ENCODE measurements at places on chromosomes 6 and 20.

DNA sequence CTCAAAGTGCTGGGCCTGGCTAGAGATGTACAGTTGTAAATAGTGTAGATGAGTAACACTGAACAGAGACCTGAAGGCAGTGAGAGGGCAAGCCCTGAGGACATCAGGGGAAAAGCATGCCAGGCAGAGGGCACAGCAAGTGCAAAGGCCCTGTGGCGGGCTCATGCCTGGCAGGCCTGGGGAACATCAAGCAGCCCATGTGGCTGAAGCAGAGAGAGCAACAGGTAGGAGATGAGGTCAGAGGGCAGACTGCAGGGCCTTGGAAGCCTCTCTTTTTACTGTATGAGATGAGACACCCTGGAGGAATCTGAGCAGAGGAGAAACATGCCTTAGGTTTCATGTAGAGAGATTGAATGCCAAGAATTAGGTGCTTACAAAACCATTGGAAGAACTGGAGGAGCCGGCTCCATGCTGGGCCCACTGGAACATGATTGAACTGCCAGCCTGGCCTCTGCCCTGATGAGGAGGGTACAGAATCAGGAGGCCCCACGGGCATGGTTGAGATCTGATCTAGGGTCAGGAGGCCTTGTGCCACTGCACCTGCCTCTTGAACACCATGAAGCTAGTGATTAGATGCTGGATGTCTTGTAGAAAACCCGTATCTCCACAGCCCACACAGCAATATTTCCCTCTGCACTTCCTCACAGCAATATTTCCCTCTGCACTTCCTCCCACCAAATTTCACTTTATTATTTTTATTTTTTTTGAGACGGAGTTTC, 5.9 kb upstream of the HMGA1 start:
- DNase-seq = no peak

GRCh38 chr6:142635130-142635529, 309.8 kb downstream of the HIVEP2 start:
- DNase-seq = no peak

DNA sequence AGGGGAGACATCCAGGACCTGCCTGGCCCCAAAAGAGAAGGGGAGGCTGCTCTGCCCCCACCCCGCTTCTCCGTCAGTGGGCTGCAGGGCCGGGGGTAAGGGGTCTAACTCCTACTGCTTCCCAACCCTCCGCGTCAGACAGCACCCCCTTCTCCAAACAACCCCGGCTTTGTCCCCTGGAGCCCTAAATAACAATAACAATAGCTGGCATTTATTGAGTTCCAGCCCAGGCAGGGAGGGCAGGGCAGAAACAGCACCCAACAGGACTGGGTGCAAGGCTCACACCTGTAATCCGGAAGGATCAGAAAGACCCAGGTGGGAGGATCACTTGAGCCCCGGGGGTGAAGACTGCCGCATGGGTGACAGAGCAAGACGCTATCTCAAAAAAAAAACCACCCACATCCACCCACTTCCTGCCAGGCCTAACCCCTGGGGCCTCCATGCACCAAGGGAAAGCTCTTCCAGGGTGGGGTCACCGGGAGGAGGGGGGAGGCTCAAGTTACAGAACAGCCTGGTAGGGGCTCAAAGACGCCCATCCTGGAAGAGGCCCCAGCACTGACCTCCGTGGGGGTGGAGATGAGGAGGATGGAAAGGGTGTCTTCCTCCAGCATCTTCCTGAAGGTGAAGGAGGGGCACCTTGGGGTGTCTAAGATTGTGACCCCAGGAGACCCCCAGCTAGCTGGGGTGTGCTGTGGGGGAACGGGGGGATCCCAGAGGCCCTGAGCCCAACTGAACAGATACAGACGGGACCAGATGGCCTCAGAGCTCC, 1.3 kb upstream of the FNDC11 start:
- no peak for DNase-seq

DNA sequence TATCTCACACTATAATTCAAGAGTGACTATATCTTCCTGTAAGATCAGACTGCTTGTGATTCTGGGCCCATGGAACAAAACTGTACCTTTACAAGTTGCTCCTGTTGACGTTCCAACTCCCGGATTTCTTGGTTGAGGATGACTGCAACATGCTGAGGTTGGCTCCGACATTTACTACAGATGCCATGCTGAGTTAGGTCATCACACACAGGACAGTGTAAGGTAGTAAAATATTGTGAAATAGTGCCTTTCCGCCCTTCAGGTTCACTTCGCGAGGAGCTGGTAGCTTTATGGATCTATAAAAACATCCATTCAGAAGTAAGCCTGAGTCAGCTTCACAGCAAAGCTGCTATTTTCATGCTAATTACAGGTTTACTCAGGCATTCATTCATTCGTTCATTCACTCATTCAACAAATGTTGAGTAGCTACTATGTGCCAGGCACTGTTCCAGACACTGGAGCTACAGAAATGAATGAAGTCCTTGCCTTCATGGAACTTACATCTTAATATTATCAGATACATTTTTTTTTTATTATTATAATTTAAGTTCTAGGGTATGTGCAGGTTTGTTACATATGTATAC, 175.7 kb downstream of the REV3L start:
- DNase-seq = no peak

- peak; percentile 98 for DNase-seq
These were observed 156.9 kb downstream of the VEGFA start for GRCh38 chr6:43926634-43927531.

DNA sequence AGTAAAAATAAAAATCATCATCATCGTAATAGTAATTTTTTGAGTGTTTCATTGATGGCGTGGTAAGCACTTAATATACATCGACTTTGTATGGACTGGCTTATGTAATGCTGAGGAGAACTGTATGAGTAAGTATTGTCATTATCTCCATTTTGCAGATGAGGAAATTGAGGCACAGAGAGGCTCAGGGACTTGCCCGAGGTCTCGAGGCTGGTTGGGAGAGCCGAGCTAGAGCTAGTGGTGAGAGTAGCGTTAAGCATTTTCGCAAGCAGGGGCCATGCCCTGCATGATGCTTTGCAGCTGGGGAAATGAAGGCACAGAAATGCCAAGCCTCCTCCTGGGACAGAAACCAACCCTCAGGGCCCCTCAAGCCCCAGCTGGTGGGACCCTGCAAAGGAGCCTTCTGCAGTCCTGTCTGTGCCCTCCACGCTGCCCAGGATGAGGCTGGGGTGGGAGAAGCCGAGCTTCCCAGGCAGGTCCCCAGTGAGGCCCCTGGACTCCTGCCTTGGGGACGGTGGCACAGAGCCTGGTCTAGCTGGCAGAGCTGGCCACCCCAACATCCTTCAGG, 31.1 kb upstream of the STX16 start:
- DNase-seq = no peak

- no peak for DNase-seq
These were observed 176.0 kb downstream of the SASH1 start for GRCh38 chr6:148518511-148519156.

DNA sequence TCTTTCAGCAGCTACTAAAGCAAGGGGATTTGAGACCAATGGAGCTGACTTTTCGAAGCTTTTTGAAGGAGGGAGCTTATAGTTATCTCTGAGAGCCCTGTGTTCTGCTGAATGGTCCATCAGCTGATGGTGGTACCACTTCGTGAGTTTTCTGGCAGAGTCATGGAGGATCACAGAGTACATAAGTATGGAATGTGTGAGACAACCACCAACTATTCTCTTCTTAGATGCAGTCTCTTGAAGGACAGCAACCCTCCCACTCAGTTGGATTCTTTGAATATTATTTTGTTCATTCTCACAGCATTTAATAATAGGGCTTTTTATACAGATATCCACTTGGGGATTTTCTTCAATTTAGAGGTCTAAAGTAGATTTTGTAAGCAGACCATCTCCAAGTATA, 75.3 kb downstream of the ELOVL2 start:
- no peak for DNase-seq

- DNase-seq = no peak
These were observed 78.9 kb upstream of the ISM1 start for GRCh38 chr20:13142143-13142542.

- DNase-seq = no peak
These were observed at the start of gene AKAP12 for GRCh38 chr6:151239603-151240035. Gene AKAP12 (plus strand): TSS chr6:151239967. CDS start chr6:151240563, 596 bp downstream.

DNA sequence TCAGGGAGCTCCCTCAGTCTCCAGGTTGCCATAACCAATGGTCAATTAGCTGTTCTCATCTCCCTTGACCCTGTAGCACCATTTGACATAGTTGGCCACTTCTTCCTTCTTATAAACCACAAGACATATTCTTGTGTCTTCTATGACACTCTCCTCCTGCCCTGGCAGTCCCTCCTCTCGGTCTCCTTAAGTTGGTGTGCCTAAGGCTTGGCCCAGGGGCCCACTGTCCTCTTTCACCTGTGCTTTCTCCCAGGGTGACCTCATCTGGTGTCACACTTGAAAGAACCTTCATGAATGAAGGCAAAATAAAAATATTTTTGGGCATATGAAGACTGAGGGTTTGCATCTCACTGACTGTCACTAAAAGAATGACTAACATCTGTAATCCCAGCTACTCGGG, 9.7 kb upstream of the ADGRF5 start:
- no peak for DNase-seq

DNA sequence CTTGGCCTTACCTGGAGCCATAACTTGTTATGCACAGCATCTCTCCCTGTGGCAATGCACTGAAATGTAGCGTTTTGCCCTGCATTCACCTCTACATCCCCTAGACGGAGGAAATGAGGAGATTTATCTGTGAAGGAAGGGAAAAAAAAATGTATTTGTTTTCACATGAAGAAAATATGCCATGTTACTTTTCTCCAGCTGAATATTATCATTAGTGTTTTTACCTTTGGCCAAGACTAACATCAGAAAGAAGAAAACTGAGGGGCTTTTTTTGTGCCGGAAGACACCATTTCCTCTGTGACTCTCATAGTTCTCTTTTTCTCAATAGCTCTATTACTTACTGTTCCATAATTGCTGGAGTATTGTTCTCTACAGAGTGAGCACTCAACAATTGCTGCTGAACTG, 280.4 kb downstream of the PTPRK start:
- no peak for DNase-seq

DNA sequence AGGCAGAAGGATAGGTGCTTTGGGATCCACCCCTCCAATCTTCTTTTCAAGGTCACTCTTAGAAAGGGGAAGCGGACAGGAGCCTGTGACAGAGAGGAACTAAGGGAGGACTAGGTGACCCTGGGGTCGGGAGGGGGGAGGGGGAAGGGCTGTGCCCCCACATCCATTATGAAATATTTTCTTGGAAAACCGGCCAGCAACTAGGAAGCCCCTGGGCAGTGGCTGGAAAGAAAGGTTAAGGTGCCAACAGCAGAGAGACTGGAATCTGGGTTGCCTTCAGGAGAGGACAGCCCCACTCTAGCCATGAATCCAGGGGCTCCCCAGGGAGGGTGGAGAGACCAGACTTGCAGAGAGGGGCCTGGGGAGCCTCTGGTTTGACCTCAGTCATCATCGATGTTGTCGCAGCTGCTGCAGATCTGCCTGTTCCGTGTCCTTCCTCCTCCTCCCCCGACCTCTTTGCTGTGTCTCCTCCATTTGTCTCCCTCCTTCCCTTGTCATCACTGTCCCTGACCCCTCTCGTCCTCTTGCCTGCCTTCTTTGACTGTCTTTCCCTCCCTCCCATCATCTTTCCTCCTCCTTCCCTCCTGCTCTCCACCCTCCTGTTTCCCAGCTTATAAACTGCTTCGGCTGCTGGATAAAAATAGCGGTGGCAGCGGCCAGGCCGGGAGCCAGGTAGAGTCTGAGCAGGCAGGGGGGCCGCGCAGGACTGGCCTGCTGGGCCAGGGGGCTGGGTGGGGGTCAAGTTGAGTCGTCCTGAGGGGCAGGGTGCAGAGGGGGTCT, 3.2 kb downstream of the SLC29A1 start:
- no peak for DNase-seq

DNA sequence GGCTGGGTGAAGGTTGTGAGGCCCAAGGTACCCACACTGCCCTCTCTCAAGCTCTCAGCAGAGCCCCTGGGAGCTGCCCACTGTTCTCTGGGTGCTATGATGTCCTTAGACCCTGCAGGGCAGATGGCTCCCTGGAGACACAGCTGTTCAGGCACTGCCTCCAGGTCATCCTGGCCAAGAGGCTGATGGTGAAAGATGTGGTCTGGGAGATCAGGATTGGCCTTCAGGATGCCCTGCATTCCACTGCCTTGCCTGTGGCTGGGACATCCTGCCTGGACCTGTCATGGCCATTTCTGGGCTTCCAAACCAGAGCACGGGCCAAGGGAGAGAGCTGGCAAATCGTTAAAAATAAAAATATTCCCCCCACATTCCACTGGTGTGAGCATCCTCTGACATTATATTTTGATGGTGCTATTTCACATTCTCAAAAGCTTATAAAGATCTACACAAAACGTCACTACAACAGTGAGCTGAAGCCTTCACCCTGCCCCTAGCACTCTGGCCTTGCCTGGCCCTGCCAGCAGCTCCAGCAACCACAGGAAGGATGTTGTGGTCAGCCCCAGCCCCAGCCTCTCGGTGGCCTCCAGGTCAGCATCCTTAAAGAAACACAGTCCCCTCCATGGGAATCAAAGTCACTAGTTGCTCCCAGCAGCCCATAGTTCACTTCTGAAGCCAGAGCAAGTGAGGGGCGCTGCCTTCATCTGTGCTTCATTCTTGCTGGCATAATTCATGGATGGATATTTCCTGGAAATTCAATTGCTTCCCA, 13.5 kb upstream of the KCNK16 start:
- no peak for DNase-seq

DNA sequence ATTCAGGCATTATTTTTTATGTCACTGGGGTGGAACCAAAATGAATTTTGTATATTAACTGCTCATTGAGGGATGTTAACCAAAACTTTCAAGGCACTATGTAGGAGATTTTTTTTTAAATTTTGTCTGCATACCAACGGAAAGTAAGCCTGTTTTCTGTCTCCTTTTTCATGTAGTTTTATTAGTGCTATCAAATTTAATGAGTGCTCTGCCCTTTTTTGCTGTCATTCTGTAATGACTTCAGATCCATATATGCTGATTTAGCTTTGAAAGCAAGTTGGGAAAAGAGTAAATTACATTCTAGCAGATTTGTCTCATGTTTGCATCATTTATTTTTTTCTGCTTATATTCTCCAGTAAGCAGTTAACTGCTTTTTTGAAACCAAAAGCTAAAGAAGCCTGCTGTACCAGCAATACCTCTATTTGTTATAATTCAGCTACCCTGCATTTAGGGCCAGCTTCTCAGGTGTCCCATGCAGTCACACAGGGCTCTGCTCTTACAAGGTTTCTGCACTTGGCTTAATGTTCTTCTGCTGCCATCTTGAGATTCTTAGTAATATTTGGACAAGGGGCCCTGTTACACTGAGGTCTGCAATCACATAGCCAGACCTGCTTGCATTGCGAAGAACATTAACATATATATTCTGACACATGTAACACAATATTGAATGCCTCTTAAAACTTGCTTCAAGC, 429.0 kb downstream of the UTRN start:
- no peak for DNase-seq

GRCh38 chr6:148658681-148659430, 88.0 kb upstream of the UST start:
- DNase-seq = no peak

- no peak for DNase-seq
These were observed 159.9 kb downstream of the SOX4 start for GRCh38 chr6:21753241-21754108.

DNA sequence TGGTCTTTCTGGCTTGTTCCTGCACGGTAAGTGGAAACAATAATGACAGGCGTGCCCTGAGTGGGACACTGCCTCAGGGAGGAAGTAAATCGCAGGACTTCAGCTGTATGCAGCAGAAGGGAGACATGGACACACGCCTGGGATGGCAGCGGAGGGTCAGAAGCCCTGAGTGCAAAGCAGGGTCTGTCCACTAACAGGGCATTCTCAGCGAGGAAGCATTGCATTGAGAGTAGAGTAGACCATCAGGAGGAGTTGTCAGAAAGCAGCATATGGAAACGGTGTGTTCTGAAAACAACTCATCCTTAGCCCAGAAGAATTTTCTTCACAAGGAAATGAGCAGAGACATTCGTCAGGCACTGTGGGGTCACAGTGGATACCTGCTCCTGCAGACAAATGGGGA, 134.0 kb downstream of the SYNDIG1 start:
- DNase-seq = no peak

Measured in Calu3 (cell line).